ENCODE measurements at places on chromosomes 16 and 17. TPM values are rescaled to one million over a fixed set of nuclear protein-coding genes. Genes with fewer than 3 reads are reported as not detected.

Gene TMC5
- total RNA-seq, result 7.3 TPM

Gene P2RX5
- 23.5 TPM for total RNA-seq

Gene CCL5
- total RNA-seq, result 1.2 TPM

Gene CCL1
- total RNA-seq, result not detected

Gene TBC1D3E
- total RNA-seq, result not detected

Gene FOXO3B
- total RNA-seq, result 4.0 TPM

Gene SBK1
- total RNA-seq, result 0.28 TPM

Gene SALL1
- 0.35 TPM for total RNA-seq

Gene CES1
- total RNA-seq, result 37.3 TPM

Gene UTS2R
- total RNA-seq, result not detected

Gene TUBB3
- total RNA-seq, result 261 TPM

Gene EIF4A3
- total RNA-seq, result 213 TPM

Gene KRT10
- 111 TPM for total RNA-seq

Gene TEX19
- 0.39 TPM for total RNA-seq

Gene DBNDD1
- total RNA-seq, result 58.1 TPM

Gene JUP
- 85.1 TPM for total RNA-seq

Gene EPOP
- 11.1 TPM for total RNA-seq

Gene TLCD3B
- 0.31 TPM for total RNA-seq

Gene LAT
- total RNA-seq, result 2.9 TPM

Gene KCNH6
- total RNA-seq, result not detected

Gene TAC4
- total RNA-seq, result not detected

Gene PPY
- total RNA-seq, result not detected

Gene PSMC5
- 251 TPM for total RNA-seq

Gene KRTAP3-1
- total RNA-seq, result not detected

Gene HCRT
- not detected for total RNA-seq

Gene ABCA3
- 21.9 TPM for total RNA-seq

Gene DNAH17
- total RNA-seq, result 0.98 TPM

Gene KCNJ12
- 1.7 TPM for total RNA-seq

Gene NECAB2
- total RNA-seq, result 3.3 TPM

Gene NME3
- 31.2 TPM for total RNA-seq
